BJ (cell line): ENCODE measurements at places on chromosomes 1 and 21.

- DNase-seq: no peak
Observed at GRCh38 chr1:154575951-154576566, 8.5 kb downstream of the CHRNB2 start.

- DNase-seq: no peak
Observed at GRCh38 chr1:195715652-195716051, 892.6 kb downstream of the KCNT2 start.

DNA sequence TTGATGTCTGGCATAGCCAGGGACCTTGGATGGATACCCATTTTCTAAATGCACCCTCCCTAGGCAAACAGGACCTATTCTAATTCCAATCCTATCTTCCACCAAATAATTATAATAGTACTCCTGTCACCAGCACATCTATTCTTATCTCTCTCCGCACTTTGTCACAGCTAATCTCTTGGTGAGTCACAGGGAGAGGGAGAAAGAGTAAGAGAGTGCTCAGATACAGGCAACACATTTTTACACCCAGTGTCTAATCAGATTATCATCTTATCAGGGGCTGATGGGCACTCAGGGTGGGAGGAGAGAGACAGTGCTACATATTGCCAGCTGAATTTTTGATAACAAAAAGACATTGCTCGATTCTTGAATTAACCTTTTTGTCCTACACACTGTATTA lies 275.0 kb upstream of the BEND5 start:
- DNase-seq: no peak

DNA sequence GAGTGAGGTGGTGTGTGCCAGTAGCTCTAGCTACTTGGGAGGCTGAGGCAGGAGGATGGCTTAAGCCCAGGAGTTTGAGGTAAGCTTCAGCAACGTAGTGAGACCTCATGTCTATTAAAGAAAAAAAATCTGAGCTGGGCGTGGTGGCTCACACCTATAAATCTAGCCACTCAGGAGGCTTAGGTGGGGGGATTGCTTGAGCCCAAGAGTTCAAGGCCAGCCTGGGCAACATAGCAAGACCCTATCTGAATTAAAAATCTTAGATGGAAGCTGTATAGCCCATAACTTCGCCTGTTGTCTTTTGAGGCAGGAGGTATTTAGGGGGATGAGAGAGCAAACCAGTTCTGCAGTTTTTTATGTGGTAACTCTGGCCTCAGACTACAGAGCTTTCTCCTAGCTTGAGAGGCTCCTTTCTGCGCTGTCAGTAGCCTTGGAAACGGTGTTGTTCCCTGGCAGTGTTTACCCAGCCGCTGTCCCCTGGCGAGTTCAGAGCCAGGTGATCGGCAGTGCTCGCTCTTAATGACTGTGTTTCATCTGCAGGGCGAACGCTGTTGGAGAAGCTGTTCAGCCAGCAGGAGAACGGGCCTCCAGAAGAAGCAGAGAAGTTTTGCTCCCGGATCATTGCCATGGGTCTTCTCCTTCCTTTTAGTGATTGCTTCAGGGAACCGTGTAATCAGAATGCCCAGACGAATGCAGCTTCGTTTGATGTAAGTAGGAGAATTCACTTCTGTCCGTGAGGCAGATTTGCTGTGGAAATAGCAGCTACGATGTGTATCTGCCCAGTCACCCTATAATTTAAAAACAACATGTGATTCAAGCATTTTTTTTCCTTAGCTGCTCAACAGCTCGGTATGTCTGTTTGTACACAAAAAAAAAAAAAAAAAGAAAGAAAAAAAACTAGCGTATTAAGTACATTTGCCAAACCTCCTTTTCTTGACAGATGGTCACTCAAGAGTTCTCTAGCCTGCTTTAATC lies 31.2 kb downstream of the FMN2 start:
- DNase-seq: no peak

DNA sequence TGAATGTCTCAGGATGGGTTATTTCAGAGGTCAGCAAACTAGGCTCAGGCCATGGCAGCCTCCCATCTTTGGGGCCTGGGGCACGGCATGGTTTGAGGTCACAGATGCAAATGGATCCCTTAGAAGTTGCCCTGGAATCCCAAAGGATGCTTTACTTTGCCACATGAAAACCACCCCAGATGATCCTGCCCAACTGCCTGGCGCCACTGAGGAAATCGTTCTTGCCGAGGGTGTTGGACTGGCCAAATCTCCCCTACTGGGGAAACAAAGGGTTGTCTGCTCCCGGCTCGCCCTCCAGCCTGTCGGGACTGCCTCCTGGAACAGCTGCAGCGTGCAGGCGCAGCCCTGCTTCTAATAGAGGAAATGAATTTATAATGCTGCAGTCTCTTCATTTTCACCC lies 173.0 kb upstream of the LMO4 start:
- DNase-seq: no peak
